Stimulated activated CD4-positive, alpha-beta T cell treated with anti-CD3 and anti-CD28 coated beads, Interleukin-4, amount 100 ng/mL, for 4 hours (primary cell): ENCODE measurements at places on chromosomes 12 and 14.

- DNase-seq = no peak
Observed at GRCh38 chr12:26746121-26746714, 86.8 kb downstream of the ITPR2 start.

DNA sequence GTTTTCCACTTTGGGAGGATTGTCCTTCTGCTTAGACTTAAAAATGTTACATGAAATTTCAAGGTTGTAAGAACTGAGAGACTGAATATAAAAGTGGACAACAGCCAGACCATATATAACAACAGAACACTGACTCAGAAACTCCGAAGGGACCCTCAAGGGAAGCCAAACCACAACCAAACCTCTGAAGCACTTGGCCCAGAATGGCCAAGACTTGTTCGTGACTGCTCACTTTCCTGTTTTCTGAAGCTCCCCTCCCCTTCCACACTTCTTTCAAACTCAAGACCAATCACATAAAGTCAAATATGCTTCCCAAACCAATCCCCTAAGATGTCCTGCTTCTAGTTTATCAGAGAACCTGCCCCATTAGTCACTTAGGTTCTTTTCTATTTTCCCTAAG is 13.7 kb downstream of the OR6J1 start:
- no peak for DNase-seq

- no peak for DNase-seq
Observed at GRCh38 chr12:49534731-49535278, 4.0 kb upstream of the KCNH3 start.

DNA sequence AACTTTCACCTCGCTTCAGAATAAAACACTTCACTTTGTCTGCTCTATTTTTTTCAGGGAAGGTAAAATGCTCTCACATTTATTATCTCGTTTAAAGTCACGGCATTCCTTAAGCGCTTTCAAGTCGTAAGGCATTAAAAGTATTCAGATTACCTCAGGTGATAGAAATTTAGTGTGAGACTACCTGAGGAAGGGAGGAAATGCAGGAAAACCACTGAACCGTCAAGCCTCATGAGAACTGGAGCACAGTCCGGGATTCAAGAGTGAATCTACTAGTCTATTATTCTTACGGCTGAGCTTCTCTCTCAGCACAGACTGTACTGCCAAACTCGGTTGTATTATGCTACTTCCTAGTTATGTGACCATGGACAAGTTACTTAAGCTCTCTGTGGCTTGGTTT is 8.3 kb upstream of the PPFIBP1 start:
- DNase-seq = no peak

- no peak for DNase-seq
Observed at GRCh38 chr12:106586803-106587684, 4.2 kb downstream of the RFX4 start.

DNA sequence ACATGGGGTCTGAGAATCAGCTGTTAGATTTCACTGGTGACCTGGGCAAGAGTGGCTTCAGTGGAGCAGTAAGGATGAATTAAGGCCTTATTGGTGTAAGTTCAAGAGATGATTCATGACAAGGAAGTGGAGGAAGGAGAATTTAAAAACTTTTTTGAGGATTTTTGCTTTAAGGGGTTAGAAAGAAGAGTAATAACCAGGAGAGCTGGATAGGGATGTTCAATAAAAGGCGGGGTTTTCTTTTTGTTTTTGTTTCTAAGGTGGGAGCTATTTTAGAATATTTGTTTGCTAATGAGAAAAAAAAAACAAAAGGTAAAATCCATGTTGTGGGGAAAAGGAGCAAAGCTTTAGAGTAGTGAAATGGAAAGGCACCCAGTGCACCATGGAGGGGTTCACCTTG is 15.2 kb upstream of the TUBA1B start:
- DNase-seq = no peak

- DNase-seq = no peak
Observed at GRCh38 chr14:83473416-83474235, 1940.0 kb upstream of the SEL1L start.

GRCh38 chr12:94795044-94795443 is 144.7 kb upstream of the TMCC3 start:
- no peak for DNase-seq

DNA sequence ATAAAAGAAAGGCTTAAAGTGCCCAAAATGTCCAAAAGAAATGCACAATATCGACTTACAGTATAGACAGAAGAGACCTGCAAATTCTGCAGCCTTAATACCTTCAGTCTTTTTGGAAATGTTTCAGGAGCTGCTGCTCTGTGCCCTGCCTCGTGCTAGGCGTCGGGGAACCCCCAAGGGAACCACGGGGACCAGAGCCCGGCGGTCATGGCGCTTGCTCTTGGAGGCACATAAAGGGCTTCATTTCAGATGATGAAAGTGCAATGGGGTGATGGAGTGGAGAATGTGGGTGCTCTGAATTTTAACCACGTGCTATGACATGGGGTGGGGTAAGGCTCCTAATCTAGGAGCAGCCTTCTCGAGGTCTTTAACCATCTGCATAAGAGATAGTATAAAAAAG is 14.8 kb upstream of the AACS start:
- DNase-seq = no peak

GRCh38 chr14:69335371-69335771 is 62.7 kb downstream of the ERH start:
- DNase-seq = no peak

- DNase-seq = no peak
Observed at GRCh38 chr14:100975671-100976070, 72.1 kb upstream of the RTL1 start.

GRCh38 chr14:67583711-67584644 is 16.1 kb downstream of the PIGH start:
- DNase-seq = no peak

DNA sequence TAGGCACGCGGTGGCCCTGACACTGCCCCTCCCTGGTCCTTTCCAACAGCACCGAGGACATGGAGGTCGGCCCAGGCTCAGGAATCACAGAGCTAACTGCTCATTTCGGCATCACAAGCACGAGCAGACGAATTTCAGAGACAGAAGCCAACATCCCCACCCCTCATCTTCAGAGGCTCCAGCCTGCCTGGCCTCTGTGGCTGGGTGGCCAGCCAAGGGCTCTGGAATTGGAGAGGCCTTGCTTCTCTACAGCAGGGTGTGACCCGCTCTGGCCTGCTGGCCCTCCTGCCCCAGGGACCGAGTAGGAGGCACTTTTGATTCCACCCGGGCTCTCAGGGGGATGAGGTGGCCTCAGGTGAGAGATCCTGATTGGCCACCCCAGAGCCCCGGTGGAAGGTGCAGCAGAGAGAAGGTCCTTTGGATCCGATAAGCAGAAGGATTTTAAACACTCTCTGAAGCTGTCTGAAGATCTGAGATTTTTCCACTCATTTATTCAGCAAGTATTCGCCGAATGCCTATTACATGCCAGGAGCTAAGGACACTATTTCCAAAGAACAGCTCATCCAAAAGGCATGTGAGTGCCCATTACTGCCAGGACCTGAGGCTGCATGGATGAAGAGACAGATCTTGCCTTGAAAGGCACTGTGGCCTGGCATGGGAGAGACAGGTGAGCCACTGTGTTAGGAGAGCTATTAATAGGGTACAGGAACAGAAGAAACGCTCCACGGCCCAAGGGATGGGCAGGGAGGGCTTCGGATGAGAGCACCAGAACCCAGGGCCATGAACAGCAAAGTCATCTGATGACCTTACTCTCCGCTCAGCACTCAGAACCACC is 10.2 kb downstream of the BAG5 start:
- no peak for DNase-seq

GRCh38 chr12:57058454-57058853 is 8.5 kb upstream of the MYO1A start:
- DNase-seq = no peak

GRCh38 chr12:121441555-121441954 is 41.6 kb downstream of the RNF34 start:
- DNase-seq = no peak

- DNase-seq = no peak
Observed at GRCh38 chr14:56217380-56218045, 99.3 kb downstream of the PELI2 start.

GRCh38 chr14:77097006-77097699 is 905 bp upstream of the CIPC start:
- DNase-seq = no peak

- no peak for DNase-seq
Observed at GRCh38 chr14:53520078-53520928, 367.2 kb upstream of the DDHD1 start.

- DNase-seq = no peak
Observed at GRCh38 chr12:124938108-124938507, 23.7 kb upstream of the UBC start.

DNA sequence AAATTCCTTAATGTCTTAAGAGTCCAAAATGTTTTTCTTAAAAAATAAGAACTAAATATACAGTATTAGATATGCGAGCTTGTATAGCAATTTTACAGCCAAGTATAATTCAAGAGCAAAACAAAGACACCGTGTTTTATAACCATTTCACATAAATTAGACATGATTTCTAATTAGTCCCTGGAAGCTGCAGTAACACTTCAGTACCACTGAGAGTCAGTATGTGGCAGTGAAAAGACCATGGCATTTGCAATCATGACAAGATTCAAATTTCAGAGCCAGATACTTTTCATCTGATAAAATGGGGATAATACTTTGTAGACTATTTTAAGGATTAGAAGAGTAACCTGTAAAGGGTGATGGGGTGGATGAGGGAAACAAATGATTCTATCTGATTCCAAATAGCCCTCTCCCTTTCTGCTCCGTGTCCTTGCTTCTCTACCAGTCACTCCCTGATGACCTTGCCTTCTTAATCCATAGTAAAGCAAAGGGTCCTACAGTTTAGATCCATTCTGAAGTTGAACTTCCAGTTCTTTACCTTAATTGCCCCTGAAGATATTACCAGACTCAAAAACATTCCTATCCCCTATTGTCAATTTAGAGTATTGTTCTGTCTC is 145.4 kb upstream of the ABCD2 start:
- no peak for DNase-seq

DNA sequence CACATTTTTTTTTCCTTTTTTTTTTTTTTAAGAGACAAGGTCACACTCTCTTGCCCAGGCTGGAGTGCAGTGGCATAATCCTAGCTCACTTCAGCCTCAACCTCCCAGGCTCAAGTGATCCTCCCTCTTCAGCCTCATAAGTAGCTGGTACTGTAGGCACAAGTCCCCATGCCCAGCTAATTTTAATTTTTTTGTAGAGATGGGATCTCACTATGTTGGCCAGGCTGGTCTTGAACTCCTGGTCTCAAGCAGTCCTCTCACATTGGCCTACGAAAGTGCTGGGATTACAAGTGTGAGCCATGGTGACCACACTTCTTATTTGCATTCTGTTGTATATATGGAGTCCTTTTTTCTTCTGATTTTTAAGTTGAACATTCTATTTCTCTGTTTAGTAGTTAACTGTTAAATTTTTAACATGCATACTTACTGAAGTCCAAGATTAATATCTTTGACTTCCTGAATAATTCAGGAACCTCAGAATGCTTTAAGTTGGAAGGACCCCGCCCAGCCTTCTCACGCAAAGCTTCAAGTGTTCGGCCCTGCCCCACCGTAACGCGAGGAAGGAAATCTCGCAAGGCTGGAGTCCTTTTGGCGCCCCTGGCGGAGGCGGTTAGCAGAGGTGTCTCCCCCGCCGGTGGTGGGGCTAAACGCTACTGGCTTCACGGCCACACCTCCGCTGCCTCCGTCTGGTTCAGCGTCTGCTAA is 21.6 kb downstream of the SPATS2 start:
- peak; percentile 47 for DNase-seq

- DNase-seq = no peak
Observed at GRCh38 chr12:109330282-109331230, 17.1 kb upstream of the MYO1H start.

- DNase-seq = no peak
Observed at GRCh38 chr12:3078086-3078820, 1.1 kb downstream of the TSPAN9 start.

DNA sequence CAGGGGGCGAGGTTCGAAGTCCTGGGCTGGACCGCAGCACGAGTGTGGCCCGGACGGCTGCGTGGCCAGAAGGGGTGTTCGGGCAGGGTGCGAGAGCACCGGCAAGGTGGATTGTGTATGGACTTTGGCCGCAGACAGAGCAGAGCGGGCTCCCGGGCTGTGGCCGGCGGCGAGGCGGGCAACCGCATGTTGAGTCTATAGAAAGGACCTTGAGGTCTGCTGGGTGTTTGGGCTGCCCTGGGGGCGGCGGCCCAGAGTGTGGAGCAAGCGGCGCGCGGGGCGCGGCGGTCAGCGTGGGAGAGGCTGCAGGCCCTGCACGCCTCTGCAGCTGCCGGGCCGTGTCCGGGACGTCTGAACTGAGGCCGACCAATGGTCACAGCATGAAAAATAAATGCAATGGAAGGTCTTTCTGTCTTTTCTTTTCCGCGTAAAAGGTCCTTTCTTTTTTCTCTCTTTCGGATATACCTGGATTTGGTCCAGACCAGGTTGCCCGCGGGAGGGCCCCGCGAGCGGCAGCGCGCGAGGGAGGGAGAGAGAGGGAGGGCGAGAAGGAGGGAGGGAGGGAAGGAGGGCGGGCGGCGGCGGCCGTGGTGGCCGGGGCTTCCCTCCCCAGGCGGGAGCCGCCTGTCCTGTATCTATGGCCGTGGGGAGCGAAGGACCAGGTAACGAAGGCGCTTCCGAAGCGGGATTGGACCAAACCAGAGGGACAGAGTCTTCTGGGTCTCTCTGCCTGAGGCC is 5.5 kb upstream of the HOXC9 start:
- DNase-seq = no peak

- DNase-seq = no peak
Observed at GRCh38 chr12:1310653-1311052, 283.7 kb downstream of the FBXL14 start.

- DNase-seq = no peak
Observed at GRCh38 chr12:82688596-82688995, 1.9 kb downstream of the TMTC2 start.

- DNase-seq = no peak
Observed at GRCh38 chr12:29241821-29242591, 92.9 kb downstream of the FAR2 start.

DNA sequence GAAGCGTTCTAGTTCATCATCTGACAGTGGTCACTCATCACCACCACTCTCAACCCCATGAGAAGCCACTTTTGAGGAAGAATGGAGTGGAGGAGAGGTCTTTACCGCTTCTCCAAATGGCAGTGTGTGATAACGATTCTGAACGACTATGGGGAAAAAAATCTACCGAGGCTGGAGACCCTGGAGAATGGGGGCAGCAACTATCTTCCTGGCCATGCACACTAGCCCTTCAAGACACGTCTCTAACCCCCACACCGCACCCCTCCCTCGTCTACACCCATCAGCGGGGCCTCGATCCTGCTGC is 365 bp downstream of the ING4 start:
- DNase-seq = no peak
